ENCODE measurements at places on chromosomes 1 and 21.

DNA sequence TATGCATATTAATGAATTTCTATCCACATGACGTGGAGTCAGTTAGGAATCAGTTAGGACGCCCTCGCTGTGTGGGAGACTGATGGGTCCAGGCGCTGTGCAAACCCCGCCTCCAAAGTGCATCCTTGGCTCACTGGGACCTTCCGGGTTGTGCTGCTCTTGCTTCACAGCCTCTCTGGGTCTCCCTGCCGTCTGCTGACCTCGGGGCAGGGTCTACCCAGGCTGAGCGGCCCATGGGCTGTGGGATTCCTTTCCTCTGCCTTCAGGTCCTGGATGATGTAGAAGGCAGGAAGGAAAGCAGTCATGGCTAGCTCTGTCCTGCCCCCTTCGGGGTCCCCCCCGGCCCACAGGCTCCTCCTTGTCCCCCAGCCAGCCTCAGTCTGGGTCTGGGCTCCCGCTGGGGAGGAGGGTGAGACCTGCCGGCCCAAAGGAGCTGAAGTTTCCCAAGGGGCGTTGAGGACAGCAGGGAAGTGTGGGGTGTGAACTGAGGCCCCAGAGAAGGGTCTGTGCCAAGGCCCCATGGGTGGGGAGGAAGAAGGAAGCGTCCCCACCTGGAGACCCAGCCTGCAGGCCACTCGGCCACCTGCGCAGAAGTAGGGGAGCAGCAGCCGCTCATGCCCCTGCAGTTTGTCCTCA lies 24.6 kb upstream of the CDK11A start:
- no peaks in the 10 kb centered on the region for H3K36me3 ChIP-seq
- no peak for DNase-seq
- H3K4me1 ChIP-seq = peaks cover 5% of the 10 kb centered on the region
- H3K4me3 ChIP-seq = peak overlapping the region; percentile 41
- H3K27me3 ChIP-seq = no peaks in the 10 kb centered on the region

DNA sequence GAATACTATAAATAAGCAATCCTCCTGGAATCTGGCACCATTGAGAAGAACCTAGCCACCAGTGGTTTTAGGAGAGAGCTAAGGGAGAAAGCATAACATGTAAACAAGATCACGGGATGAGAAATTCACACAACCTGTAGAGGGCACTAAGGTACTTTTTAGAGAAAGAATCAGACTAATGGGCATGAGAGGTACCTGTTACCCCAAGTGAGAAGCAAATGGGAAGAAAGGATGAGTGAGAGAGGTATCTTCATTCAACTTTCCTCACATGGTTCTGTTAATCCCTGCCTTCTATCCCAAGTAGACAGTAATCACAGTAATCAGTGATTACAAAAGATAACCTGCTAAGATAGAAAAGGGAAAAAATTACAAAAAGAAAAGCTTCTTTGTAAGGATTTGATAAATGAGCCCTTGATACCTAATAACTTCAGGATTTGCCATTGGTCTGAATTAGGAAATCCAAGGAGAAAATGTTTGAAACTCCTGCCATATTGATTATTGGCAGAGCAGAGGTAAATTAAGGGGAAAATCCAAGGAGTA lies 251.1 kb upstream of the ADGRL2 start:
- H3K4me3 ChIP-seq = no peak overlapping the region
- no peaks in the 10 kb centered on the region for H3K27me3 ChIP-seq
- H3K4me1 ChIP-seq = no peaks in the 10 kb centered on the region
- DNase-seq = no peak

DNA sequence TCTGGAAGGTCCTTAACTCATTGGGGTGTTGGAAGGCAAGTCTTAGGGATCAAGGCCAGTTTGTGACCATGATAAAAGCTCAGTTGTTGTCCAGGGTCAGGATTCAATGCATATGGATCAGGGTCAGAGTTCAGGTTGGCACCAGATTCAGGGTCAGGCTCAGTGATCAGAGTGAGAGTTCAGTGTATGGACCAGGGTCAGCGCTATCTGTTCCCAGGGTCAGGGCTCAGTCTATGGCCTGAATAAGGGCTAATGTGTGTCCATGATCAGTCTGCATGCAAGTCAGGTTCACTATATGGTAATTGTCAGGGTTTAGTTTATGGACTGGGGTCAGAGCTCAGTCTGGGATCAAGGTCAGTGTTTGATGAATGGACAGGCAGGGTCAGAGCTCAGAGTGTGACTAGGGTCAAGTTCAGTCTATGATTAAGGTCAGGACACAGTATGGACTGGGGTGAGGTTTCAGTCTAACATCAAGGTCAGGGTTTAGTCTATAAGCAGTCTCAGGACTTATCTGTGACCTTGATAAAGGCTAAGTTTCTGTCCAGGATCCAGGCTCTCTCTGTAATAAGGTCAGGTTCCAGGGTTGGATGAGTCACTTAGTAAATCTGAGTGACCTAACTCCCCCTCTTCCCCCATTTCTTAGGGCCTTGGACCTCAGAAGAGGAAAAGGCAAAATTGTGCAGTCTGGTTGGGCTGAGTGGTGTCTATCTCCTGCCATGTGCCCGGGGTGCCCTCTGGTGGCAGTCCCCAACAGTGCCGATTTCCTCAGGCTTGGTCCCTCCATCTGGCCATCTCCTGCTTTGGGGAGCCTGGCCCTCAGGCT lies 23.8 kb downstream of the KNCN start:
- no peaks in the 10 kb centered on the region for H3K4me1 ChIP-seq
- H3K36me3 ChIP-seq = no peaks in the 10 kb centered on the region
- peaks cover 39% of the 10 kb centered on the region for H3K27me3 ChIP-seq

DNA sequence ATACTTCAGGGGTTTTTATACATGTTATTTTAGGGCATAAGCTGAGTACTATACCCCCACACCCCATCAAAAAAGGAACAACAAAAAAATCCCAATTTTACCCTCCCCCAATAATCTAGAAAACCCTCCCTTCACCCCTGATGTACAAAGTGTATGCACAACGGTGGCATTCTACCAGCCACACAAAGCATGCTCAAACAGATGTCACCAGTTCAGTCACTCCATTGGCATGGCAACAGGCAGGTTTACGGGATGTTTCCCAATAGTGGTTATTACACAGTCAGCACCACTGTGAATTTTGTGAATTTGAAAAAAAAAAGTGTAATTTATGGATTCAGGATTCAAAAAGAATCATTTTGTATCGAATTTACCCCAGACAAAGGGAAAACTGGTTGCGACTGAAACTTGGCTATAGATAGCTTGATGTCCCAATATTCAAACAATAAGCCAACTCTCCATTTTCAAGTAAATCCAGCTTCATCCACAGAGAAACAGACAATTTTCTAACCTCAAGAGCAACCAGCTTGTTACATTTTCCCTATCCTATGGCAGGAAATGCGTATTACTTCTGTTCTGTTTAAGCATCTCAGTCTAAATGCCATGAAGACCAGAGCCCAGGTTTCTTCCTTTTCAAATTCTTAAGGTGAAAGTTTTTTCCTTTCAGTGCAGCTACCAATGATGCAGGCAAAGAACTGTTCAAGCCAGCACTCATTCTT lies 34.0 kb upstream of the SLC45A3 start:
- H3K27ac ChIP-seq = peak overlapping the region; percentile 73

DNA sequence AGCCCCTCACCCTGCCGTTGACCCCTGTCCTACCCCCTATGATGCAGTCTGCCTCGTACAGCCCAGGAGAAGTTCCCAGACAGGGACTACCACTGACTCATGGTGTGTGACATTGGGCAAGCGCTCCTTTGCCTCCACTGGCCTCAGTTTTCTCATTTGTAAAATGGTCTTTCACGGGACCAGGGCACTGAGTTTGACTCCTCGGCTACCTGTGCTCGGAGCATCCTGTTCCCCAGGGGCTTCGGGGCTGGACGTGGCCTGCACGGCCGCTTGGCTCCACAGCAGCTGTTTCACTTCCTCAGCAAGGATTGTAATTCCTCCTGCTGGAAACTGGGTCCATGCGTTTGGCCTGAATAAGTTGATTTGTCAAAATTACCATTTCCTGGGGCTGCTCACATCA lies 277.3 kb downstream of the MATN1 start:
- H3K27me3 ChIP-seq = peaks cover 13% of the 10 kb centered on the region
- no peaks in the 10 kb centered on the region for H3K4me1 ChIP-seq
- H3K36me3 ChIP-seq = no peaks in the 10 kb centered on the region
- H3K27ac ChIP-seq = no peak overlapping the region

GRCh38 chr1:33608825-33609400 lies 136.5 kb downstream of the ZSCAN20 start:
- H3K27ac ChIP-seq = no peak overlapping the region
- peaks cover 3% of the 10 kb centered on the region for H3K27me3 ChIP-seq
- no peaks in the 10 kb centered on the region for H3K36me3 ChIP-seq

GRCh38 chr1:95068956-95069709 lies 3.6 kb downstream of the ALG14 start:
- no peak overlapping the region for H3K4me3 ChIP-seq
- H3K27me3 ChIP-seq = no peaks in the 10 kb centered on the region
- DNase-seq = no peak

GRCh38 chr1:30381266-30381665 lies 342.1 kb downstream of the MATN1 start:
- DNase-seq = no peak
- peaks cover 26% of the 10 kb centered on the region for H3K27me3 ChIP-seq
- no peaks in the 10 kb centered on the region for H3K36me3 ChIP-seq
- H3K4me1 ChIP-seq = peaks cover 5% of the 10 kb centered on the region

GRCh38 chr1:194755241-194755994 lies 1569.0 kb upstream of the B3GALT2 start:
- no peak overlapping the region for H3K27ac ChIP-seq
- DNase-seq = no peak
- no peaks in the 10 kb centered on the region for H3K27me3 ChIP-seq
- no peaks in the 10 kb centered on the region for H3K36me3 ChIP-seq
- no peaks in the 10 kb centered on the region for H3K4me1 ChIP-seq

DNA sequence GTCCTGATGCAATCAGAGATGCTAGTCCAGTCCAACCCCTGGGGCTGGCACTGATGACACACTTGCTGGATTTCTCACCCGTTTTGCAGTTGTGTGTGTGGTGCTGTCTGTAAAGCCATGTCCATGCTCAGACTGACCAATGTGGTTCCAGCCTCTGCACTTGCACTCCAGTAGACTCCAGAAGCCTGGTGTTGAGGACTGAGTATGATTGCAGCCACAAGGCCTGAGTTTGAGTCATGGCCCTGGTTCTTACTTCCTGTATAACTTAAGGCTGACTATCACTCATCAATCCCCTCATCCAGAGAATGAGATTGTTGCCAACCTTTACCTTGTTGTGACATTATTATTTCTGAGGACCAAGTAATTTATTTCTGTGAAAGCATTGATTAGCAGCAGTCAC lies 34.8 kb upstream of the IKBKE start:
- H3K27me3 ChIP-seq = no peaks in the 10 kb centered on the region
- H3K27ac ChIP-seq = no peak overlapping the region
- peaks cover 26% of the 10 kb centered on the region for H3K36me3 ChIP-seq
- H3K4me1 ChIP-seq = no peaks in the 10 kb centered on the region
- H3K4me3 ChIP-seq = no peak overlapping the region
- DNase-seq = no peak

DNA sequence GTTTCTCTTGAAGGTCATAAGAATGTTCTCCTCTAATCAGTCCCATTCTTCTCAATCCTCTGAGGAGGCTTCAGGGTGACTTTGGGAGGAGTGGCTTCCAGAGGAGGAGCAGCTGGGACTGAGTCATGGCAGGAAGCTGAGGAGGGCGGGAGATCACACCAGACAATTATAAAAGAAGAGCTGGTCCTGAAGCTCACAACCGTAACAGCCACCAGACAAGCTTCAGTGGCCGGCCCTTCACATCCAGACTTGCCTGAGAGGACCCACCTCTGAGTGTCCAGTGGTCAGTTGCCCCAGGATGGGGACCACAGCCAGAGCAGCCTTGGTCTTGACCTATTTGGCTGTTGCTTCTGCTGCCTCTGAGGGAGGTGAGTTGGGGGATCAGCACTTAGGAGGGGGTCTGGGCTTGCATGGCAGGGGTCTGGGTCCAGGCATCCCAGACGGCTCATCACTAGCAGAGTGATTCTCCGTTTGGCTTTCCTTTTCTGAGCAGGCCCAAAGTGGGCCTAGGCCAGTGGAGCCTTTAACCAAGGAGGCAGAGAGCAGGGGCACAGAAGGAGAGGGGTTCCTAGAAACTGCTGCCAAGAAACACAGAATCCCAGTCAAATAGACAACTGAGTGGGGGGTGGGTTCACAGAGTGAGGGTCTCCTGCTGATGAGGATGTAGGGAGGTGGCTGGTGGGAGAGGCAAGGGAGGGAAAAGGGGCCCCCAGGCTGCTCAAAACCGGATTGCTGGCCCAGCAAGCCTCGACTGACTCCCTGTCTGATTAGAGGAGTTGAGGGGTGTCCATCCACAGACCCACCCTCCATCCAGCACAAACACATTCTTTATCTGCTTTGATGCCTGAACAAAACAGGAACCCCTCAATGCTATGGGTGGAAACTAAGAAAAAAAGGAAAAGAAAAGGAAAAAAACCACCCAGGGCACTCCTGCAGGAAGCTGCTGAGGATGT lies at the start of gene ECM1:
ECM1 (plus strand) TSS at position 198 of the 953 bp plus-strand sequence; CDS start at position 299, 101 bp downstream.
- no peaks in the 10 kb centered on the region for H3K27me3 ChIP-seq
- no peak for DNase-seq
- H3K36me3 ChIP-seq = peaks cover 25% of the 10 kb centered on the region
- no peak within 1 kb of the TSS for H3K4me3 ChIP-seq
- H3K27ac ChIP-seq = no peak within 1 kb of the TSS

GRCh38 chr1:111629190-111629954 lies 9.8 kb downstream of the RAP1A start:
- H3K36me3 ChIP-seq = peaks cover 2% of the 10 kb centered on the region
- DNase-seq = no peak
- H3K4me1 ChIP-seq = peaks cover 48% of the 10 kb centered on the region
- H3K4me3 ChIP-seq = peak overlapping the region; percentile 32
- H3K27me3 ChIP-seq = no peaks in the 10 kb centered on the region
- peak overlapping the region; percentile 15 for H3K27ac ChIP-seq

DNA sequence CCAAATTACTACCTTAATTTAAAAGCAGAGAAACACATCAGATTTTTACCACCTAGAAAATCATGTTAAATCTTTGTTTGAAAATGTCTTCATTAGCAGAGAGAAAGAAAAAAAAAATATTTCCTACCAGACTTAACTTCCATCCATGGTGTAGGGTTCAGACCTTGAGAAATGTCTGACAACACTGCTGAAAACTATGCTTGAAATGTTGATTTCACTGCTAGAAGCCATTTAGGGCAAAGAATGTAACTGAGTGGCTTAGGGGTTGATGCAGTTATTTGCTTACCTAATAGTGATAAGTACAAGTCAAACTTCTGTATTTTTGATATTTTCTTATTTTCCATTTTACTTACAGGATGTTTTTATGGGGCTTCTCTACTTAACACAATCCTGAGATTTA lies 495.6 kb upstream of the NEGR1 start:
- no peak for DNase-seq
- H3K4me1 ChIP-seq = no peaks in the 10 kb centered on the region
- no peaks in the 10 kb centered on the region for H3K36me3 ChIP-seq
- H3K4me3 ChIP-seq = no peak overlapping the region
- no peaks in the 10 kb centered on the region for H3K27me3 ChIP-seq

Measured in memory B cell (primary cell).